ENCODE measurements at places on chromosomes 3 and 15.

DNA sequence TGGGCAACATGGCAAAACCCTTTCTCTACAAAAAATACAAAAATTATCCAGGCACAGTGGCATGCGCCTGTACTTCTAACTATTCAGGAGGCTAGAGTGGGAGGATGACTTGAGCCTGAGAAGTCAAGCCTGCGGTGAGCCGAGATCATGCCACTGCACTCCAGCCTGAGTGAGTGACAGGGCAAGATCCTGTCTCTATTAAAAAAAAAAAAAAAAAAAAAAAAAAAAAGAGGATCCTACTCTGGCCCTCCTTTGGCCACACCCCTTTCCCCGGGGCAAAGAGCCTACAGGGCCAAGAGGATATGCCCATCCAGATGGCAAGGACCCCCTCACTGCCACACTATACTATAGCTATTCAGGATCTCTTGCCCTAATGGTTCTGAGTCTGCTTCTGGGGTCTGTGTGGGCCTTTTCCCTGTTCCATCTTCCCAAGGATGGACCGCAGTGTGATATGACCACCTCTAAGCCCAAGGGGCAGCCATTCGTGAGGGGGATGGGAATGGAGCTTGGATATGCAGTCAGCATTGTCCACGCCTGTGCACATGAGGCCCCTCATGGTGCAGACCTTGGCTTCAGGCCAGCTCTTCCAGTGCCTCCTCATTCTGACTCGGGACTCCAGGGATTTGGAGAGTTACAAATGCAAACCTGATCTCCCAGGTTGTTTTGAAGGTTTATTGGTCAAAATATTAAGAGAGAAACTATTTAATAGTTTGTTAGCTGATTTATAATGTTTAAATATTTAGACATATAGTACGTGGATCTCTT is 7.3 kb downstream of the TYRO3 start:
- no peak for DNase-seq

GRCh38 chr3:69961706-69962439 is 37.7 kb upstream of the SAMMSON start:
- DNase-seq: no peak

- no peak for DNase-seq
These were observed 5.9 kb downstream of the EIF2AK4 start for GRCh38 chr15:39939487-39940452.

- DNase-seq: no peak
These were observed 12.9 kb downstream of the MB21D2 start for GRCh38 chr3:192904632-192905289.

- no peak for DNase-seq
These were observed 1.7 kb downstream of the SEMA3G start for GRCh38 chr3:52443268-52443610.

DNA sequence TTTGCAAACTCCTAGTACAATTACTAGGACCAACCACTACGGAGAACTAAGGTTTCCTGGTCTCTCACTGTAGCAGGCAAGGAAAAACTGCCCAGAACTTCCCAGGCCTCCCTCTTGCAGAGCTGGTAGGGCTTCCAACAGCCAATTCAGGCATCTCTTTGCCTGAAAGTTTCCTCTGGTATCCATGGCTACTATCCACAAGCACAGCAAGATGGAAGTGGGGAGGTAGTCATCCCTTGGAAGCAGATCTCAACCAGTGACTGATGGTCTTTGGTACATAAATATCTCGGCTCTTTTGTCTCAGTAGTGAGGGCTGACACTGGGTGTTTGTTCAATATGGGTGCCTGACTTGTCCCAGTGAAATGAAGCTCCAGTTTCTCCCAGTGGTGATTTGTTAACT is 201.3 kb upstream of the MRPL3 start:
- no peak for DNase-seq

DNA sequence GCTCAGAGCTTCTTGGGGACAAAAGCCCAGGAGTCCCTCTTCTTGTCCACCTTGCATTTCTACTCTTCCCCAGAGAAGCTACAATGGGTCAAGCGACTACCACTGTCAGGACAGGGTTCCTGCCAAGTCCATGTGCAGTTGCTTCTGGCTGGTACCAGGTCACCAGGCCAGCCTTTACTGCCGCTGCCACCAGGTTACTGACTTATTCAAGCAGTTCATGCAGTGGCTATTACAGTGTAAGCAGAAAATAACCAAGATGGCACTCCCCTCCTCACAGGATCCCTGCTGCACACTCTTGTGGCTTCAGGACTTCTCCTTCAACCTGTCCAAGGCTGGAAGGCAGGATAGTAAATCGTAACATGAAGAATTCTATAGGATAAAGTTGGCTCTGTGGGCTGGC is 42.1 kb downstream of the CTDSPL start:
- DNase-seq: no peak

- DNase-seq: no peak
These were observed 84.2 kb downstream of the SMAD6 start for GRCh38 chr15:66786222-66786621.

DNA sequence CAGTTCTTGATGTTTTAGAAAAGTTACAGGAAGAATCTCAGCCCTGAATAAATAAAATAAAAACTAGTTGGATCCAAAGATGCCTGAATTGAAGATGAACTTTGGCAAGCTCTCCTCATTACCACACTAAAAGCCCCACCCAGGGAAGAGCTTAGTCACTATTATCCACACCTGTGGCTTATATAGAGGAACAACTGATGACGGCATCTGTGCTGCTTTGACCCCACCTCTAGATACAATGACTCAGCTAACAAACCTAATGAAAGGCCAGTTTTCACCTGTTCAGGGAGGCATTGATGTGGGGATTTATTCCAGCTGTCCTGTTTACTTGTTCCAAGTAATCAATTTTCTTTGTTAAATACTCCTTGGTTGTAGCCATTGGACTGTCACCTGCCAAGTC is 604.7 kb upstream of the EPHA6 start:
- DNase-seq: no peak

- no peak for DNase-seq
These were observed 2.3 kb downstream of the MINDY4B start for GRCh38 chr3:150902988-150903387.

DNA sequence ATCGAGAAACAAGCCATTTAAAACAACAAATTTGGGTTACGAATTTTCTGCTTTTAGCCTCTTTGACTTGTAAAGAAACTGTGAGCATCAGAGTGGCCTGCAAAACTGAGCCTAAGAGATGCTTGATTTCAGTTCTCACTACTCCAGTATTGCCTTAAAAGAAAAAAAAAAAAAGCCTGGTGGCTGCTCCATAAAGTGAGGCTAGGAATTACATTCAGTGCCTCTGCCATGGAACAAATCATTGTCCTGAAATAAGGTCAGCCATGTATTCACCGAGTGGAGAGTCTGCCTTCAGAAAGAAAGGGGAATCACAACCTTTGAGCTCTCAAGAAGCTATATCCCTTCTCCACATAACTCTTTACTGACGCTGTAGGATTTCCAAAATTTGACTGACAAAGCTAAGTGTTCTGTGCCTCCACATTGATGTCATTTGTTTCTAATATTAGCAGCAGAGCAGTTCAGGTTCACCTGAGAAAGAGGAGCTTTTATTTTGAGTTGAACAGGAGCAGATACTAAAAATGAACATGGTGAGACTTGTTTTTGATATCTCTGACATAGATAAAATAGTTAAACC is 137.3 kb downstream of the SSR3 start:
- no peak for DNase-seq

GRCh38 chr3:181716966-181717365 is 5.2 kb downstream of the SOX2 start:
- no peak for DNase-seq

GRCh38 chr3:174775603-174776002 is 83.5 kb upstream of the NAALADL2 start:
- no peak for DNase-seq

GRCh38 chr15:33649217-33649933 is 318.9 kb upstream of the CHRM5 start:
- no peak for DNase-seq

GRCh38 chr15:83854950-83855707 is 201.2 kb downstream of the ADAMTSL3 start:
- no peak for DNase-seq

- DNase-seq: no peak
These were observed 35.2 kb downstream of the MGLL start for GRCh38 chr3:127787071-127787490.

DNA sequence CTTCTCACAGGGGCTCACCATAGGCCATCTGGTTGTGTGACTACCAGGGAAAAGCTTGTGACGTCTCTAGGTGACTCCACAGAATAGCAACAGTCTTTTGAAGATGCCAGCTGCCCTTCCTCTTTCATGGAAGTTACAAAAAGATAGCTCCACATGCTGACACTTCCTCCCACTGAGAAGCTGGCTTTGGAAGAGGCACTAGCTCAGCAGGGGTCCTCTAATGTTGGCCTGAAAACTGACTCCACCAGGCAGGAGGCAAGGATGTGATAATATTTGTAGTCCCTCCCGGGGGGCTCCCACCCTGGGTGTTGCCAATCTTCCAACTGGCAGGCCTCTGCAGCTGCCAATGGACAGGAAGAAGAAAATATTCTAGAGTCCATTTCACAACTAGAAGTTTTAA is 343.5 kb downstream of the NEK10 start:
- no peak for DNase-seq

GRCh38 chr15:39411102-39411989 is 169.5 kb upstream of the THBS1 start:
- no peak for DNase-seq

DNA sequence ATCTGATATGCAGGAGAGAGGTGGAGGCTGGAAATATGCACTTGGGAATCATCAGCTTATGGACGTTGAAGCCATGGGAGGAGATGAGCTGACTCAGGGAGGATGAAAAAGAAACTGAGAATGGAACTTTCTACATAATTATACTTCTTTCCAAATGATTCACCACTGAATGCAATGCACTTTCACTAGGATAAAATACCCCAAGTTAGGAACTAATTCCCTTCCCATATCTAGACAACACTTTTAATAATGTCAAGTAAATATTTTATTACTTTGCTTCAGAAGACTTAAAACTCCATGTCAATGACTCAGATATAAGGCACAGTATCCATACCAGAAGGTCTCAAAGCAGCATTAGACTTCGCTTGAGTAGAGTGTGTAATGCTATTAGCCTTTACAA is 24.2 kb downstream of the NPTN start:
- DNase-seq: no peak

DNA sequence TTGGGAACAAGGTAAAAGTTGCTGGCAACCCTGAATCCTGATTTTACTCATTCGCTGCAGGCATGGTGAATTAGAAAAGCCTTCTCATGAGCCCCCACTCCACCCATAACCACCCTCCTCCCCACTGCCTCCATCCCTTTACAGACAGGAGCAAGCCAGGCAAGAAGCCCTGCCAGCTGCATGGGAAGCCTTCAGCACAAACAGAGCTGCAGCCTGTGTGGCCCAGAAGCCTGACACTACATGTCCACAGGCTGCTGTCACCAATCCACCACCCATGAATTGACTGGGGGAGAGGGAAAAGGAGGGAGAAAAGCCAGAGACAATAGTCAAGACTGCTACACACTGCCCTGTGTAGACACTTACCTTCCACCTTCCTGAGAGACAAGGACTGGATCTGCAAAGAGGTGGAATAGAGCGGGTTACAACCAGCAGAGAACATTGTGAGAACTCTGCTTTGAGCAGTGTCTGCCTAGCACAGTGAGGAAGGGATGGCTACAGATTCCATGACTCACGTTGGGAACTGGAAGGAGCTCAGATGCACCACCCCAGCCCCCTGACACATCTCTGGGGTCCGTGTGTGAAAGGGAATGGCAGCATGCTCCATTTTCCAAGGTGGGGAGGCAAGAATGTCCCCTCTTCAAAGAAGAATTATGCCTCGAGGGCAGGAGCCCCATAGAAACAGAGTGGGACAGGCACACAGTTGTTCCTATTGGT is 33.9 kb downstream of the DZIP1L start:
- no peak for DNase-seq

DNA sequence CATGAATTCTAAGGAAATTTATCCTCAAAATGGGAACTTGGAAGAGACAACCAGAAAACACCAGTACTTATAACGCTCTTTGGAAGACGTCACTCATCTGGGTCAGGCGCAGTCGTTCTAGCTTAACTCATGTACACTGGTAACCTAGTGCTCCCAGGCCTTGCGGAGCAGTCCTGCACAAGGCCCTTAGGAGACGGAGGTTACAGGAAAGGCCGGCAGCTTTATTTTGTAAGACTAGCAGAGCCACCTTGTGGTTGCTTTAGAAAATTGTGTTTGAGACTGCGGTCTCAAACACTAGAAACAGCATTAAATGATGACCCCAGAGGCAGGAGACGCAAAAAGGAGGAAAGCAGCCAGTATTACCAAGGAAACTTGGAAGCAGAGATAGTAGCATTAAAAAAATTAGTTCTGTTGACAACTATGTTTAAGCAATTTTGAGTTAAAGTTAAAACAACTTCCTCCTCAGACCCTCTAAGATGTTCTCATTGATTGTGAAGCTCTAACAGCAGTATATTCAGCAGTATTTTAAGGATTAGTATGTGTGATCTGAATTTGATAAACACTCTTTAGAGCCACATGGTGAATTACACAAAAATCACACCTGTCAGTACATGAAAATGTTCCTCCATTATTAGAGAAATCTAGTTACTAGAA is 141.9 kb upstream of the C2CD4B start:
- DNase-seq: peak; percentile 68

DNA sequence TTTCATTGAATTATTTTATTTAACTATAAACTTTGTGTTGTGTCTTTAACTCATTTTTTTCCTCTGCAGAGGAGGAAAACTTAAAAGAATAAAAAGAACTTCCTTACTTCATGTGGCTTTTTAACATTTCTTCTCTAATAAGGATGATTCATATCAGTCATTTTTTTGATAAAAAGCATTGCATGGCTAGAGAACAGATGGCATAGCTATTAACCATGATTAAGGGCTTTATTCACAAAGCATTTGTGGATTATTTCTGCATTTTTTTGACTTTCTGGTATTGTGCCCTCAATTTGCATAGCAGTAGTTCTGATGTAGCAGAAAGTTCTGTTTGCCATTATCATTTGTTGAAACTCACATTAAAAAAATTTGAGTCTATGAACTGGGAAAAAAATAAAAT is 540.8 kb downstream of the SI start:
- no peak for DNase-seq

- DNase-seq: no peak
These were observed 2.2 kb upstream of the ULK3 start for GRCh38 chr15:74845208-74845568.

DNA sequence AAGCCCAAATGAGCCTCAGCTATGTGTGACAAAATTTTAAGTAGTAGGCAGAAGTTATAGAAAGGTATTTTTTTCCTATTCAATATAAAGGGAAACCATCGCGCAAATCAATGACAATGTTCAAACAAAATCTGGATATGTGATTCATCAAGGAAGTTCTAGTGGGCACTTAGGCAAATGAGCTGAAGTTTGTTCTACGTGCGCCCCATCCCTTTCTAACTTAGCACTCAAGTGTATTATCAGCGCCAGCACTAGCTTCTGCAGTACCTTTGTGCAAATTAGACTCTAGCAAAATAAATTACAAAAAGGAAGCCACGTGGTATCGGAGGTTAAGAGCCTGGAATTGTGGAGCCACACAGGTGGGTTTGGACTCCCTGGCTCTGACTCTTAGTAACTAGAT is 91.1 kb downstream of the TBL1XR1 start:
- no peak for DNase-seq

- no peak for DNase-seq
These were observed 65.8 kb downstream of the PEAK1 start for GRCh38 chr15:77354063-77354462.
